ENCODE measurements at places on chromosomes 3 and 15.

- DNase-seq = no peak
Measured at GRCh38 chr3:73326396-73326795, 264.9 kb downstream of the EBLN2 start.

DNA sequence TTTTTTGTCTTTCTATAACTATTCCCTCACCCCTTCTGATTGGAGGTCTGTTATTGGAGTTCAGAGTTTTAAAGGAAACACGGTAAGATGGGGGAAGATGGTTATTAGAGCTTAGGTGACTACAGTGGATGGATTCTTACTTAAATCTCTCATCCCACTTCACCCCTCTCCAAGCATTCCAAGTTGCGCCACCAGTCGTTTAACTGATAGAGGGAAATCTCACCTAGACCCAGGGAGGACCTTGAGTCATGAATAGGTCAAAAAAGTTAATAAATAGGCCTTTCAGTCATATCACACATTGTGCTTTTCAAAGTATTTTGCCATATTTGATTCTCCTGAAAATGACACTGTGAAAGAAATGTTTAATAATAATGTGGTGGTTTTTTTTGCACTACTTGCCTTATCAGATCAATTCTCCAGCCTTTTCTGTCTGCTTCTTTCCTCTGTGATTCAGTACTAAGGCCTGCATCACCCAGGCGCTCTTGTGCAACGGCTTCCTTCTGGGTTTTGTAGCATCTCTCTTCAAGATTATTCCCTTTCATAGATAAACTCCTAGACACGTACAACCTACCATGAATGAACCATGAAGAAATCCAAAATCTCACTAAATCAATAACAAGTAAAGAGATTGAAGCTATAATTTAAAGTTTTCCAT lies 100.4 kb upstream of the TGFBR2 start:
- no peak for DNase-seq

GRCh38 chr3:172713316-172713715 lies 2.4 kb upstream of the NCEH1 start:
- peak; percentile 14 for DNase-seq

DNA sequence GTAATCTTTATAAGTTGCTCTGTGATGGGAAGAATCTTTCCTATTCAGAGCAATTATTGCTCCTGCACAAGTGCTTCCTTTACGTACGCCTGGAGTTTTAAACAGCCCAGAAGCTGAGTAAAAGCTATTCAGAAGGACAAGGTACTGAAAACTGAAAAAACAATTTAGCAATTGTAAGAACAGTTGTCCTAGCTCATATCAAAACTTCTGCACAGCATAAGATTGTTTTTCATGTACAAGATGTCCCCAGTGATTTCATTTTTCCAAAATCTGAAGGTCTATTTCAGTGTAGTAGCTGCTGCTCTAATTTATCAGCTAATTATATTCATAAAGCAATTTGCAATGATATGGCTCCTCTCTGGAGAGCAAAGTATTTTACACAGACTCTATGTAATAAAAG lies 23.7 kb downstream of the KCNAB1 start:
- DNase-seq = no peak

- no peak for DNase-seq
Measured at GRCh38 chr3:152790651-152791387, 44.1 kb upstream of the P2RY1 start.

DNA sequence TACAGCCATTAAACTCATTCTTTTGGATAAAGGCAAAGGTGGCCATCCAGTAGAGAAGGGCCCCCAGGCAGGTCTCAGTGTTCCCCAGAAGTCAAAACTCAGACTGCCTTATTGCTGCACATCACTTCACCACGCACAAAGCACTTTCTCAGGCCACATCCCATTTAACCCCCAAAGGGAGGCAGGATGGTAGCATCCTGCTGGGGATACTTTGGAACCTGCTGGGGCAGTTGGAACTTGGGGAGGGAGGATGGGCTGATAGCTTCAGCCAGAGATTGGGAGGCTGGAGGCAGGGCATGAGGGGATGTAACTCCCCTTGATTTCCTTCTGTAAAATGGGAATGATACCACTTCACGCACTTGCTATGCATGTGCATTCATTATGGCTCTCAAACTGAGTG lies 5.0 kb downstream of the ITPKA start:
- no peak for DNase-seq

DNA sequence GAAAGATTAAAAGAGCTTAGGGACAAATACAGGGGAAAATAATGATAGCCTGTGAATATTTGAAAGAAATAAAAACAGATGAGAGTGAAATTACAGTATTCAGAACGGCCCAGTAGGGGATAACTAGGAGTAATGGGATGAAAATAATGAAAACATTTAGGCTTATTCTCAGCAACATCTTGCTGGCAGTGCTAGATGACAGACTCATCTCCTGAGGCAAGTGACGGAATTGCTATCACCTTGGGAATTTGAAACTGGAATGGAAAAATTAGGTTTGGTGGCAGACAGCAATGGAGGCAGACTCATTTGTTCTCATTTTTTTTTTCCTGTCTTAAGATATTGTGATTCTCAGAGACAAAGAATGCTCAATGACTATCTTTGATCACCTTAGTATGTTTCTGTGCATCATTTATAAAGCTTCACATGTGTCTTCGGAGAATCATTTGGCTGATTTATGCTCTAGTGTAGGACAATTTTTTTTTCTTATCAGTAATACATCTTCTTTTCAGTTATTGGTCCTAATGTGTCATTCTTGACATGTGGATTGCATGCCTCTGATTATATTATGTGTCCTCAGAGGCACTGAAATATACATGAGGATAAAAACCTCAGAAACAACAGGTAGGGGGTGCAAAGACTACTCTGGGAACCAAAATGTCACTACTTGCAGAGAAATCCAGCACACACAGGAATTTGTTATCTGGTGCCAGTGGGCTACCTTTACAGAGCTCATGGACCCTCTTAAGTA lies 711.7 kb downstream of the EDEM1 start:
- no peak for DNase-seq

- no peak for DNase-seq
Measured at GRCh38 chr15:34682674-34683073, 72.1 kb downstream of the GJD2 start.

DNA sequence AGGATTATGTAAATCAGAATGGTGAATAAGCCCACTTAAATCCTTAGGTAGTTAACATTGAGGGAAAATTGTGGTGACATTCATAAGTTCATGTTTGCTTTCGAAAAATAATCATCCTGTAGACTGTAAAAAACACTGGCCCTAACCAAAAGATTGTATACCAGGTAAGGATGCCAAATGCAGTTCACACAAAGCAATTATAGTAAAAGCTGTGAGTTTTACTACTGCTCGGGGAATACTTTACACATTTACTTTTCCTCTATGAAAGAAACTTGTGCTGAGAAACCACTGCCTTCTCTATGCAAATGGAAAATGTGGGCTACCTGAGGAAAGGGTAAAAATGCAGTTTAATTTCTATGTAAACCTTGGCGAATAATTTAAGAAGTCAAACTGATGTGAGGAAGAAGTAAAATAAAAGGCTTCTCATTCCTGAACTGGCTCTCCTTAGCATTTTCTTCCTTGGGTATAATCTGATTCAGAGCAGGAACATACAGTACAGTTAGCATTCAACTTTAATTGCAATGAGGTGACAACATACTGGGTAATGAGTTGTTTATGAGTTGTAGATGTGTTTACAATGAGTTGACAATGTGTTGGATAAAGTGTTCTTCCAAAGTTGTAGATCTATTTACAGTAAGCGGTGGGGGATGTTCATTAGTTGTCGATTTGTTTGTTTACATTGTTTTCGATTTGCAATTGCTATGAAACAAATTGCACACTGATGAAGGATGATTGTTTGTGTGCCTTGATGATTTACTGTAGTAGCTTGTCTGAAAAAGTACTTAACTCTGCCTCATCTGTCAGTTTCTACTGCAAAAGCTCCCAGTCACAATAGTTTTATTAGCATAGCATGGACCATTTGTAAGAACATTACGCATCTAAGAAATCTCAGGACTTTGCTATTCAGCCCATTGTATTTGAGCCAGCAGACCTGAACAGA lies 453.0 kb upstream of the DPH6 start:
- no peak for DNase-seq

GRCh38 chr3:172317984-172318383 lies 130.3 kb downstream of the GHSR start:
- DNase-seq = peak; percentile 90

DNA sequence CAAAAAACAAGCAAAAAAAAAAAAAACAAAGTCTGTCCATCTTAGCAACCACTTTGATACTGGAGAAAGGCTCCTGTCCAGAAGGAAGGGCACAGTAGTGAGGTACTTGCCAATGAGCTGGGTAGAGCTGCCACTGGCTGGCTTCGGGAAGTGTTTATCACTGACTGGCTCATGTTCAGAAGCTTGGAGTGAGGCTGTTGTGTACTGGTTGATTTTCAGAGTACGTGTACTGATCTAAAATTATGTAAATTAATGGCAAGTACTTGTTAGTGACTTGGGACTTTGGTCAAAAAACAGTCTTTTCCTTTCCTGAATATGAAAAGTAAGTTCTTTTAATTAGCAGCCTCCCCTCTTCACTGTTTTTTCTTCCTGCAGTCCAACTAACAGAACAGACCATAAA lies 979 bp upstream of the ZNF621 start:
- no peak for DNase-seq

DNA sequence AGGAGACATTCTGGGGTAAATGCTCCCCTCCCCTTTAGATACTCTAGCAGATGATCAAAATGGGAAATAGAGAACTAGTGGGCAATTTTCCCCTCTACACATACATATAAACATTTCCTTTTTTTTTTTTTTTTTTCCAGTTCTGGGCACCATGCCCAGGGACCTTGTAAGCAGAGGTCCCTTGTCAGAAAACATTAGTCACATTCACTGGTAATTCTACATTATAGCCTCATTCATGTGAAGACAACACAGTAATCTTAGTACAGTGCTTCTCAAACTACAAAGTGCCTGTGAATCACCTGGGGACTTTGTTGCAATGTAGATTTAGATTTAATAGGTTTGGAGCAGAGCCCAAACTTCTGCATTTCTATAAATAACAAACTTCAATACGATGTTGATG lies 60.1 kb upstream of the ACTC1 start:
- DNase-seq = peak; percentile 64

DNA sequence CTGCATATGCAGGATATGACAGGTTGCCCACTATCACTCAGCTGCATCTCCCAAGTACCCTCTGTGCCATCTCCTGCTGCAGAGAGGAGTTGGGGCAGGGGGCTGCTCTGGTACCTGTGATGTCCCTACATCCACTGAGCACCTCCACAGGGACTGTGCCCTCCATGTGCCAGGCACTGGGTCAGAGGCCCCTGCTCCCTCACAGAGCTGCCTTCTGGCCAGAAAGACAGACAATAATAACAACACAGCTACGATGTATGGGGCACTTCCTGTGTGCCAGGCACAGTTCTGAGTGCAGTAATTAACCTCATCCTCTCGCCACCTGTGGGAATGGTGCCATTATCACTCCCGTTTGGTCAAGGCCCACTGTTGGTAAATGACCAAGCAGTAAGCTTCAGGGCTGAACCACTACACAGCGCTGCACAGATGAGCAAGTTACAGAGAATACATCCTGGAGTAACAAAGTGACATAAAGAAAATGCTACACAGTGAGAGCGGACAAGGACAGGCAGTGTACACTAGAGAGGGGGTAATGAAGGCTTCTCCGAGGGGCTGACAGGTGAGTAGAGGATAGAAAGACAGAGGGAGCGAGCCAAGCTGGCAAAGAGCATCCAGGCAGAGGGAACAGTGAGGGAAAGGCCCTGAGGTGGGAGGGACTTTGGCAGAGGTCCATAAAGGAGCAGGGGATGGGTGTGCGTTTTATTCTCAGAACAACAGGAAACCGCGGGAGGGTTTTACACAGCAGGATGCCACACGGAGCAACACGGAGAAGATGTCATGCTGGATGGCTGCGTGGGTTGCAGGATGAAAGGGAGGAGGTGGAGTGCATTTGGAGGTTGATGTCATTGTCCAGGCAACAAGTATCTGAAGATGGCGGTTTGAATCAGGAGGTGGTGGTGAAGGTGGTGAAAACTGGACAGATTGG lies 13.6 kb downstream of the WNT7A start:
- no peak for DNase-seq

- DNase-seq = no peak
Measured at GRCh38 chr15:56783156-56783856, 50.0 kb upstream of the ZNF280D start.

DNA sequence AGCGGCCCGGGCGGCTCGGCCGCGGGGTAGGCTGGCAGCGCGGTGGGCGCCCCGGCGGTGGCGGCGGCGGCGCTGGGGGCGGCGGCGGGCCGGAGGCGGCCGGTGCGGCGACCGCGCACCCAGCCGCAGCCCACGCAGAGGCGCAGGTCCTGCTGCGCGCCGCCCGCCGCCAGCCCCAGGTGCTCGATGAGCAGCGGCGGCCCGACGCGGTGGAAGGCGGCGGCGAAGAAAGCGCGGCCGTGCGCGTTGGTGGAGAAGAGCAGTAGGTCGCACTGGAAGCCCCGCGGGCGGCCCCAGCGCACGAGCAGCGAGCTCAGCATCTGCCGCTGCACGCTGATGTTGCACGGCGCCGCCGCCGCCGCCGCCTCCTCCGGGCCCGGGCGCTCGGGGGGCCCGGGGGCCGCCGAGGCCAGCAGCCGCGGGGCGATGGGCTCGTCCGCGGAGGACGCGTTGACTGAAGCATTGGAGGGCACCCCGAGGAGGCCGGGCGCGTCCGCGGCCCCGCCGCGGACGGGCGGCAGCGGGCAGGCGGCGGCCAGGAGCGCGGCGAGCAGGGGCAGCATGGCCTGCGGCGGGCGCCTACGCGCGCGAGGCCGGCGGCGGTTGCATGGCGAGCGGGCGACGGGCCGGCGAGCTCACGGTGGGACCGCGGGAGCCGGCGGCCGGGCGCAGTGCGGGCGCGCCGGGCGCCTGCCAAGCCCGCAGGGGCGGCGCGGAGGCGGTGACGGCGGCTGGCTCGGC lies 452 bp downstream of the TMEM158 start:
- DNase-seq = no peak

- DNase-seq = no peak
Measured at GRCh38 chr15:74272812-74273211, 36.7 kb downstream of the CCDC33 start.

DNA sequence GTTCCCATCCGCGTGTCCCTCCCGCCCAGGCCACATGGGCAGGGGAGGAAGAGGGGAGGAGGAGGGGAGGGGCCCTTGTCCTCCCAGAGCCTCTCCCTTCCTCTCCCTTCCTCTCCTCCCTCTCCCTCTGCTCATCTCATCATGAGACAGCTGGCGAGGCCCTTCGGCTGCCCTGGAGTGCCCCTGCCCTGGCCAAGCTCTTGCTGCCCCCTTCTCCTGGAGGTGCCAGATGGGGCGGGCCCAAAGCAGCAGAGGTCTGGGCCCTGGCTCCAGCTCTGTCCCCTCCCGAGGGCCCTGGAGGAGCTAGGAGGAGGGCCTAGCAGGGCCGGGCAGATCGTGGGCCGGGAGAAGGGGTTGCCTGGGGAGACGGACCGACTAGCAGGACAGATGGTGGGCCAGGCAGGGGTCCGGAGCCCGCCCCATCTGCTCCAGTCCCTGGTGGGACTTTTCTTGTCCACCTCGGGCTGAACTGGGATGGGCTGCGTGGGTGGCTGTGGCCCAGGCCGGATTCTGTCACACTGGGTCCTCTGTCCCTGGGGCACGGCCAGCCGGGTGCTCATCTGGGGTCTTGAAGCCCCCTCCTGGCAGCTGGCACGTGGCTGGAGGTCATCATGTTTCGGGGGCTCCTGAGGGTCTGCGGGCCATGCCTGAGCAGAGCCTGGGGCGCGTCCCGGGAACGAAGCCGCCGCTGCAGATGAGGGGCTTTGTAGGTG lies 183.4 kb downstream of the GOLGA6L6 start:
- DNase-seq = no peak

GRCh38 chr3:14524311-14524711 lies 15.8 kb downstream of the GRIP2 start:
- DNase-seq = no peak

- no peak for DNase-seq
Measured at GRCh38 chr15:98794211-98794610, 145.9 kb downstream of the IGF1R start.

Measured in fibroblast of gingiva (primary cell).